ENCODE measurements at places on chromosomes 2 and 18.
A peak's percentile ranks its signal among the peaks of the same experiment; 100 is the strongest.

DNA sequence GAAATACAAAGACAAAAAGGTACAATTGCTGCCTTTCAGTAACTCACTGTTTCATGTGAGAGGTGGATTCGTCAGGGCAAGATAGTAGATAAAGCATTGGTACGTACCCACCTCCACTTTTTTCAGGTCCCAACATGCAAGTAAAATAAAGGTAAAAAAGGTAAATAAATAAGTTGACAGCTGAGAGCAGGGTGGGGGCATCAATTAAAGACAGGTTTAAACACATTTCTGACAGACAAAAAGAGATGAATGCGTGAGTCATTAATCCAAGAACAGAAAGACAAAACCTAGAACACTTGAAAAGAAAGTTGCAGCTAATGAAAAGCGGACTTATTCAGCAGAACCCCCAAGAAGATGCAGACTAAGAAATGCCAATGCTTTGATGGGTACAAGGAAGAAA is 979.6 kb upstream of the CDH2 start:
- no peak for DNase-seq

DNA sequence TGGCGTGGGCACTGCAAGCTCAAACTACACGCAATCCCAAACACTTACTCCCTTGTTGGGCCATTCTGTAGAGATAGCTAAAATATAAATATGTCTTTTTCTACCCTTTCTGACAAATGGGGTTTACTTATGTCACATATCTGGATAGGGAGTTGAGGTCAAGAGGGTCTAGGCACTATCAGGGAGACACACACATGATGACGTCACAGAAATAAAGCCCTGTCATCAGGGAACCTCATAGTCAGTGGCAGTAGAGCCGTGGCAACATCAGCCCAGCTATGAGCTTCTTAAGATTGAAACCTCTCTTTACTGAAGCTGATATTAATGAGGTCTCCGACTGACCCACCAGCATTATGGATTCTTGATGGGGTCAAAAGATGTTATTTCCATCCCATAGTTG is 234.6 kb upstream of the CDH7 start:
- no peak for DNase-seq

- no peak for DNase-seq
Measured at GRCh38 chr2:144924827-144925226, 404.9 kb upstream of the ZEB2 start.

GRCh38 chr2:56583796-56584315 is 400.1 kb downstream of the CCDC85A start:
- DNase-seq: no peak

- DNase-seq: no peak
Measured at GRCh38 chr2:235085476-235085875, 133.7 kb downstream of the SH3BP4 start.

- peak; percentile 36 for DNase-seq
Measured at GRCh38 chr18:7177116-7177744, 53.7 kb upstream of the LRRC30 start.

DNA sequence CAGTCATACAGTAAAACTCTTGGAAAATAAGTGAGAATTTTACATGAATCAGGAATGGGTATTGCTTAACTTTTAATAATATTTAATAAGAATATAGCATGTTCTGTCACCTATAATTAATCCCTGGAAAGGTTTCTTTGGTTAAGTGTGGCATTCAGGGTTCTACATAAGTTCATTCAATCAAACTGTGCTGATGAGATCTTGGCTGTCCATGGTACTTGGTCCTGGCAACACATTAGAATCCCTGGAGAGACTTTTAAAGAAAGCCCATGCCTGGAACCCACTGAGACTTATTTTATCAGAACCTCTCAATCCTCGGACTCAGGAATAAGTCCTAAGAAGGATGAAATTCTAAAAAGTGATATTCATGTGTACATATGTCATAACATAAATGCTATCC is 60.3 kb downstream of the CERKL start:
- DNase-seq: no peak

DNA sequence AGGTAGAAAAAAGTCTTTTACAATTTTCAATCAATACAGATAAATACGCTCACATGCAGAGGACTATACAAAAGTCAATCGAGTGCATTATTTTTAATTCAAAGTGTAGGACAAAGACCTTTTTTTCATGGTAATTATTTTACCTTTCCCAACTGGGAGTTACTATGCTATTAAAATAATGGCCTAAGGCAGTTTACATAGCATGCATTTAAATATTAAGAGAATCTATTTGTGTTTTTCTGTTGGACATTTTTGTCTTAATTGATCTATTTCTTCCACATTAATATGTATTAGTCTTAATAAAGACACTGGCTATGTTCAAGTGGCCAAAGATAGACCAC is 130.2 kb upstream of the MAP3K20 start:
- no peak for DNase-seq

DNA sequence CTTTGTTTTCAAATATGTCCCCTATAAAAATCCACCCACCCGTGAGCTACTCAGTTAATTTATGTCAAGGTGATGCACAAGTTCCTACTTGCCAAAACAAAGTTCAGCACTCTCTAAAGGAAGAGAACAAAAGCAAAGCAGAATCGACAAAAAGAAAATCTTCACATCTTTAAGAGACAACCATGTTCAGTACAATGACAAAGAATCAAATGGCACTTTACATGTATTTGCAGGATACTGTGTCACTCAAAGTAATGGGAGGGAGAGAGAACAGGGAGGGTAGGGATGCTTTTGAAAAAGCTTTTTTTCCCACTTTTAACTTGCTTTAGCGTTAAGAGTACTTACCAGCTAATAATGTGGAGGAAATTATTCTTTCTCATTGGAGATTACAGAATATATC is 39.0 kb upstream of the FAM237A start:
- no peak for DNase-seq

DNA sequence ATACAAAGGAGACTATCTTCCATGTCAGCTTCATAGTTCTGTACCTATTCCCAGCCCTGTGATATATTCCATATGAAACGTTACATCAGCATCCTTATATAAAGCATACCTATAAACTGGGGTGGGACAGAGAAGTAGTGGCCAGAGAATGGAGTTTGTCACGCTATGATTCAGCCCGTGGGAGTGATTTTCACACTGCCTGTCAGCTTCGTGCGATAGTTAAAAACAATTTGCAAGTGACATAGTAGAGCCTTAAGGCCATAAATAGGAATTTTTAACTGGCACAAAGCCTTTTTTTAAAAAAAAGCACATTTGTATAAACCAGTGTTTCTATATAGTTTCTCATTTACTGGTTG is 30.2 kb downstream of the PKP4 start:
- DNase-seq: no peak

DNA sequence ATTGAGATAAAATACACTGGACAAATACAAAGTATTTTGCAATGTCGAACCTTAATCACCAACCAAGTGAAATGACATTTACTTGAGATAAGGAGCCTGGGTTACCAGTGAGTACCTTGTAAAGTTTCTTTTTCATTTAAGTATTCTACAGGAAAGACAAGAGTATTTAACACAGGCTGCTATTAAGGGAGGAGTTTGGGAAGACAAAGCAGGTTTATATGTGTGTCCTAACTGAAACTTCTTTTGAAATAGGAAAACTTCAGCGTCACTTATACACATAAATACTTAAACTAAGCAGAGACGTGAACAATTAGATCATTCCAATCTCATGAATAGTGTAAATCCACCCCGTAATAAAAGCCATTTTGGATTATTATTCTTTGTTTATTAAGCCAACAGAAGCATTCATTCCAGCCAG is 126.7 kb upstream of the CYP26B1 start:
- DNase-seq: no peak

- DNase-seq: peak; percentile 95
Measured at GRCh38 chr2:101120124-101120996, 30.8 kb downstream of the TBC1D8 start.

DNA sequence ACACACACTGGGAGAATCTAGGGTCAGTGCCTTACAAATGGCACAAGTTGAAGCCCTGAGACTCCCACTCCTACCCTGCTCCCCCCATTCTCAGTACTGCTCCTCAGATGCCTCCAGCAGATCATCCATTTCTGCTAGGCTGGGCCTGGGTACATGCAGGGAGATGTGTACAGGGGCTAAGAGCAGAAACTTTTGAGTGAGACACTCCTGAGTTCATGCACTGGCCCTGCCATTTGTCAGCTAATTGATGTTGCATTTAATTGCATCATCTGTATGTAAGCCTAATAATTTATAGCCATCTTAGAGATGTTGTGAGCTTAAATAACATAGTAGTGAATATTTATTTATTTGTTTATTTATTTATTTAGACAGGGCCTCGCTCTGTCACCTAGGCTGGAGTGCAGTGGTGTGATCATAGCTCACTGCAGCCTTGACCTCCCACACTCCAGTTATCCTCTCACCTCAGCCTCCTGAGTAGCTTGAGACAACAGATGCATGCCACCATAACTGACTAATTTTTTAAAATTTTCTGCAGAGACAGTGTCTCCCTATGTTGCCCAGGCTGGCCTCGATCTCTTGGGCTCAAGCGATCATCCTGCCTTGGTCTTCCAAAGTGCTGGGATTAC is 4.8 kb upstream of the CASP8 start:
- no peak for DNase-seq

DNA sequence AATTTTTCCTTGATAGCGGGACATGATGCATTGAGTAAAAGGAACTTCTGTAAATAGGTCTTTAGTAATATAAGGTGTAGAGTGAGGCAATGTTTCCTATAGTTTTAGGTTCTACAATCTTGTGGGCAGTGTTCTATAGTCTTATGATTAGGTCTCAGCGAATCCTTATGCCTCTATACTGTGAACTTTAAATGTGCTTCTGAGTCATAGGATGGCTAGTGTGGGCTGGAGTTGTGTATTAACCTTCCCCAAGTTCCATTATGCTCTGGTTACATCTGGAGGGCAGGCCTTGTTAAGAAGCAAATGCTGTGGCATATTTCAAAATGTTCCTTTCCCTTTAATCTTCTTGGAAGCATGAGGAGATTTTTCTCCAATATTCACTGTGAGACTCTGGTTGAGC is 73.5 kb downstream of the ROCK2 start:
- no peak for DNase-seq

DNA sequence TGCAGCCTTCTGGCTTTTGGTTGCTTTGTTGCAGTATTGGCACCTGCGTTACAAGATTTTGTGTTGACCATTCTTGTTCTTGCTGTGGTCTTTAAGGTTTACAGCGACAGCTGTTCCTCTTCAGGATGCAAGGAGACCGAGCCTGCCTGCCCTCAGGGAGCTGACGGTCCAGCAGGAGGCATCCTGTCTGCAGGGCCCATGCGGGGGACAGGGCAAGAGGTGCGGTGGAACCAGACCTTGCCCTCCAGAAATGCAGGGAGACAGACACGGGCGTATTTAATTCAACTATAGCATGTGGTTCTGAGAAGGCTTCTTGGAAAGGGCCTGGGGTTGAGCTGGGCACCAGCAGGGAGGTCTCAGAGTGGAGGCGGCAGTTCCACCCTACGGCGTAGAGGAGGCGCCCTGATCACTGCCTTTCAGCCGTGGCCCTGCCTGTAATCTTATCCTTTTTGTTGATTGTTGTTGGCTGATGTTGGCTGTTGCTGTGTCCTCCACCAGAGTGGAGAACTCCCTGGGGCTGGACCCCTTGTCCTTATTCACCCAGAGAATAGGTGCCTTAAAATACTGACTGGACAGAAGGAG is 71.7 kb downstream of the HPCAL1 start:
- no peak for DNase-seq

- no peak for DNase-seq
Measured at GRCh38 chr2:158618891-158619490, 162.2 kb downstream of the PKP4 start.
